ENCODE measurements at places on chromosomes 4 and X. TPM values are rescaled to one million over a fixed set of nuclear protein-coding genes. Genes with fewer than 3 reads are reported as not detected.

The ADH1A gene
- not detected for total RNA-seq

The C4orf50 gene
- total RNA-seq = 0.05 TPM

The NHS gene
- total RNA-seq = 0.68 TPM

The MID2 gene
- total RNA-seq = 5.4 TPM

The IL2 gene
- total RNA-seq = not detected

The ARMCX1 gene
- 135 TPM for total RNA-seq

The MAGEA9B gene
- total RNA-seq = not detected

The BEND2 gene
- total RNA-seq = not detected

The PLAC8 gene
- total RNA-seq = 17.5 TPM

The MRPS18C gene
- total RNA-seq = 25.3 TPM

The CNKSR2 gene
- not detected for total RNA-seq

The PLXNB3 gene
- 5.1 TPM for total RNA-seq
